ENCODE measurements at places on chromosomes 12 and 14. TPM values are rescaled to one million over a fixed set of nuclear protein-coding genes. Genes with fewer than 3 reads are reported as not detected.

The GLIPR1L1 gene
- total RNA-seq = not detected

The EFS gene
- 24.1 TPM for total RNA-seq

The PGF gene
- 0.94 TPM for total RNA-seq

The MMP14 gene
- total RNA-seq = 8.5 TPM

The AKAP3 gene
- total RNA-seq = 2.5 TPM

The KLRC4 gene
- total RNA-seq = not detected

The SERPINA10 gene
- not detected for total RNA-seq

The ESRRB gene
- 0.63 TPM for total RNA-seq
